ENCODE measurements at places on chromosomes 7 and 10.
A peak's percentile ranks its signal among the peaks of the same experiment; 100 is the strongest.

DNA sequence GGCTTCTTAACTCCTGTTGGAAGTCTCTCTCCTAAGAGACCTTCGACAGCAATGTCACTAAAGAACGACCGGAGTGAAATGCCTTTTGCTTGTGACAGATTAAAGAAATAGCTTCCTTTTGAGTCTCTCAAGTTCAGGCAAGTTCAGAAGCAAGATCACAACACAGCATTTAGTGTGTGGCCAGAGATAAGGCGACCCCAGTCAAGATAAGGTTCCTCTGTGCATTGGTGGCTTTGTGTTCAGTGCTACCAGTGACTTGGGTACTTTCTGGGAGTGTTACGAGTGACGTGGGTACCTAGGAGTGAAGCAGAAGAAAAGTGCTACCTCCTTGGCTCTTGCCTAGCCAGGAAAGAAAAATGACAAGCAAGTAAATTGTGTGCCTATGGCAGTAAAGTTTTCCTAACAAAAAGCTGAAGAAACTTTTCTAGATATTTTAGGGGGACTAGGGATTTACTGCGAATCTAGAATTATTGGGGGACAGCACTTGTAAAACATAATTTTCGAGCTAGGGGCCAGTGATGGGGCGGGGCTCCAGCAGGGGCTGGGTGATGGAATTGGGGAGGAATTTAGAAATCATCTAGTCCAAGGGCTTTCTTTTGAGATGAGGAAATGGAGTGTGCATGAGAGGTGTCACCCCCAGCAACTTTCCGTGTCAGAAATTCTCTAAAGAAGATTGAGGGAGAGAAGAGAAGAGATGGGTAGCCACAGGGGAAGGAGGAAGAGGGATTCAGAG, 191.9 kb upstream of the LYZL2 start:
- no peak for DNase-seq

GRCh38 chr10:90650858-90651257, 207.0 kb downstream of the HTR7 start:
- DNase-seq, result no peak

DNA sequence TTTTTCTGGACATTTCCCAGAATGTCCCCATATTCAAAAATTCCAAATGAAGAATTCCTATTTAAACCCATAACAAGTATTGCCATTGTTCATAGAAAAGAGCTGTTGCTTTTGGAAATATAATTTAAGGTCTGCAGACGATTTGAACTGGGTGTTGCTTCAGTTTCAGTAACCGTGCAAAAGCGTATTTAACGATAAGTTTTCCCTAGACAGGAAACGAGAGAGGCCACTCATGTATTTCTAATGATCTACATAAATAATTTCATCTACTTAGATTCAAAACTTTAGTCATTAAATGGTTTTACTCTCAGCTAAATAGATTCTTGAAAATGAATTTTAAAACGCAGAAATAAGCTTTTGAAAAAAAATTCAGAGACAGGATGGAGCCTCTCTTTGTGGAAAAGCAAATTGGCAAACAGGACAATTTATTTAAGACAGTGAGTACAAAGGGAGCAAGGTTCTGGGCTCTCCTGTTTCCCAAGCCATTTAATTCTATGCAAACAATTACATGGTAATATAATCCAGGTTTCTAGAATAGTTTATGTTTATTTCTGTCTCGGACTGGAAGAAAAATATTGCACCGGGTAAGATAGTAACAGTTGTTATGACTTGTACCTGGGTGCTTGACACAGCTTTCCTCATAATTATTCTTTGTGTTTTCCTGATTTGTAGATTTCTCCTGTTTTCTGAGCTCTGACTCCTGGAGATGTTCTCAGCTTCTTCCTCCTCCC, 263.0 kb downstream of the BAMBI start:
- DNase-seq, result no peak

- no peak for DNase-seq
These were observed at the start of gene GPRIN2 for GRCh38 chr10:46556515-46557318. Gene GPRIN2, minus strand, starts transcription at chr10:46556658. Its CDS starts 5,922 bp downstream, at chr10:46550736.

- DNase-seq, result no peak
These were observed 193.9 kb upstream of the AGR3 start for GRCh38 chr7:17075601-17076255.

DNA sequence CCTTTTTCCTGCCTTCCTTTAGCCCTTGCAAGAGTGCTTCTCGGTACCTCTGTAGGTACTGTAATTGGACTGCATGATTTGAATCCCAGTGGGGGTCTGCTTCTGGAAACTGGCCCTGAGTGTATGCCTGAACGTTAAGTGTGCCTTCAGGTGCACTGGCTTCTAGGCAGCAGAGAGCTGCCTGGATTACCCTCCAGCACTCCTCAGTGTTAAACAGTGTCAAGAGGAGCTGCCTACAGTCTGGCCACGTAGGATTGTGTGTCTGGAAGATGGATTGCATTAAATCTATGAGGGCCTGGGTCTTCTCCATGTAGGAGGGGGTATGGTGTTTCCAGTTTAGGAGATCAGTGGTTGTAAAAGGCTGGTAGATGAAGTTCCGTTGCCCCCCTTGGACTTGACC, 103.7 kb downstream of the TRIM24 start:
- no peak for DNase-seq

GRCh38 chr7:105806592-105807447, 69.6 kb downstream of the ATXN7L1 start:
- peak; percentile 29 for DNase-seq

- no peak for DNase-seq
These were observed 374.8 kb downstream of the SEMA3D start for GRCh38 chr7:84812021-84812420.

GRCh38 chr10:33773253-33773573, 438.7 kb upstream of the NRP1 start:
- no peak for DNase-seq

DNA sequence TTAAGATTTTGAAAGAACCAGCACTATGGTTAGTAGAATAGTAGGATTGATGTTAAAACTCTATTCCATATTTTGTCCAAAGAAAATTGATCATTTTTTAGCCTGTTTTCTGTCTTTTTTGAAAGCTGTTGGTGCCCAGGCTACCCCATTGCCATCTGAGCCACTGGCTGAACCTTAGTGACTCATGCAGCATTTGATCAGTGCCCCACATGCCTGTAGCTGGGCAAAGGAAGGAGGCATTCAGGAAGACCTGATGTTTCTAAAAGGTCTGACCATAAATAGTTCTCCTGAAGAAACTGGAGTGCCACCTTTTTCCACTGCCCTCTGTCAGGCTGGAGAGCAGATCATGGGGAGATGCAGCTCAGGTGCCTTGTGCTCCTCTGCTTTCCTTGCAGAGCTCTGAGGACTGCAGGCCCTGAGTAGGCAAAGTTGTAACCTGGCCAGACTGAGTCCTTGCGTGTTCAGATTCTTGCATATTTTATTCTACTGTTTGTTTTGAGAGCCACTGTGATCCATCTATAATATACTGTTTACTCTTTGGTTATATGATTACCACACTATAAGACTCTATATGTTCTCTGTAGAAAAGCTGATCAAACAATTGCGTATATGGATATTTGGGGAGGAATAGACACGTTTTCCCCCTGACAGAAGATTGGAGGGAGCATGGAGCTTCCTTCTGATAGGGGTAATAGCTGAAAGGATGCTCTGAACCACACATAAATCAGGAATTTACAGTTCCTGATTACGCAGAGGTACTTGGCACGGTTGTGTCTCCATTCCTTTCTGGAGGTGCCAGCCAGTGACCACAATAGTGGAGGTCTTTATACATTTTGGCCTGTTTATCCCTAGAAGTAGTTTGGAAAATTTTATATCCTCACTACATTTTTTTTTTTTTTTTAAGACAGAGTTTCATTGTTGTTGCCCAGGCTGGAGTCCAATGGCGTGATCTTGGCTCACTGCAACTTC, 48.9 kb upstream of the GJD4 start:
- no peak for DNase-seq

GRCh38 chr10:93420944-93421825, 60.9 kb downstream of the MYOF start:
- DNase-seq, result no peak

DNA sequence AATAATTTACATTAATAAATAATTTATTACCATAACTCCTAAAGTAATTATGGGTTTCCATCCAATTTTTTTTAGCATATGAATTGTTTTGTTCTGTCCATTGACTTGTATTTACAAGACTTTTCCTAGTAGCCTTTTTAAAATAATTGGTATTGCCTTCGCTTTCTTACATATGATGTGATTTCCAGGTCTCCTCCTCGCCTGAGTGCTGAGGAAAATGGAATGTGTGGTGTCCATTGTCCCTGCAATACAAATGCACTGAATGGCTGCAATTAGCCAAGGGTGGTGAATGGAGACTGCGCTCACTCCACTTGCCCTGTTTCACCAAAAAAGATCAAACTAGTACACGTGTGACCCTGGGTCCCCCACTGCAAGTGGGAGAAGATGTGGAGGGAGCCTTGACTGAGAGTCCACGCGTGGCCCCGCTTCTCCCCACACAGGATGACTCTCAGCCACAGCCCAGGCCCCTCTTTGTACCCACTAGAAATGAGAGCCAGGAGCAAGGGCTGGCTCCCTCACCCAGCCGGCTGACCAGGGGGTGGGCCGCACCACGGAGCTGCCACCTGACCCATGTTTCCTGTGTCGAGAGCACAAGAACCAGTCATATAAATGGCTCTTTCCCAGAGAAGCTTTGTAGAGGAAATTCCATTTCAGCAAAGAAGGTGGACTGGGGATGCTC, 52.6 kb downstream of the FAM53B start:
- DNase-seq, result no peak

GRCh38 chr7:18806177-18806576, 310.6 kb downstream of the HDAC9 start:
- DNase-seq, result no peak

GRCh38 chr7:122869260-122869659, 17.0 kb downstream of the CADPS2 start:
- DNase-seq, result no peak

DNA sequence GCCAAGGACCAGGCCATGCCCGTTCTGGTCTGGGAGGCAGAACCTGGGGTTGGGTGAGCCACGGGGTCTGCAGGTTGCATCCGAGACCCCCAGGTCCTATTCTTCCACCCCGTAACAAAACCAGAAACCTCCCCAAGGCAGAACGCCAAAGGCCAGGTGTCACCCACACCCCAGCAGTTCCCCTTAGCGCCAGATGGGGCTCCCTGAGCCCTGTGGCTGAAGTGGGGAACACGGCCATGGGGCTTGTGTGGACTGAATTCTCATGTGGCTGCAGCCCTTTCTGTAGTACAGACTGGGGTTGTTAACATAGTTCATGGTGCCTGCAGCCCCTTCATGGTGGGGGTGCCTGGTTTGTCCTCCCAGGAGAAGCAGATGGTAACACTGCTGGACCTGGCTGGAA, 10.2 kb downstream of the BRI3 start:
- no peak for DNase-seq

DNA sequence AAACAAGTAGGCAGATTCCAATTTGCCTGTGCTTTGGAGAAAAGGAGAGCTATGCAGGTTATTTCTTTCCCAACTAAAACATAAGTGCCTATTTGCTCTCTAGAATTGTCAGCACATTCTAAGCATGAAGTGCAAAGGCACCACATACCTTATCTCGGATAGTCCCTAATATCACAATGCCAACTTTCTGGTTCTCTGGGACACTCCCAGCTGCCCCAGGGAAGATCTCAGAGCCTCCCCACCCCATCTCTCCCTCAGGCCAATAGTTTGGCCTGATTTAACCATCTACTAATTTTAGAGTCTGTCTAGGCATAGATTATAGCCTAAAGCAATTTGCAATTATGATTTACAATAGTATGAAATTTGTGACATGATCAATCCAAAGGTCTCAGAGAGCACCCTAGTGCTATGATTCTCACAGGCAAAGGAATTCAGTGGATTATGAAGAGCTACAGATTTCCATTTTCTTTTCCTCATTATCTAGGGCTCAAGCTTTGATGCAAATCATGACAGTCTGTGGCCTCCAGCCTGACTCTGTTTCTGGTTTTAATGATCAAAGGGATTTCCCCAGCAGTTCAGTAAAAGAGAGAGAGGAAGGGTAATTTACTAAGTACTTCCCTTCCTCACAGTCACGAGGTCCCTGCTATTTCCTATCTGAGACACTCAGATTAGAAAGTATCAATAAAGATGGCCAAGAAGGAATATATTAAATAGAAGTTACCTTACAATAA, 29.0 kb upstream of the IL6 start:
- DNase-seq, result no peak

GRCh38 chr10:130423455-130424305, 287.5 kb downstream of the GLRX3 start:
- no peak for DNase-seq

GRCh38 chr7:26533217-26533616, 241.6 kb downstream of the SNX10 start:
- DNase-seq, result no peak

DNA sequence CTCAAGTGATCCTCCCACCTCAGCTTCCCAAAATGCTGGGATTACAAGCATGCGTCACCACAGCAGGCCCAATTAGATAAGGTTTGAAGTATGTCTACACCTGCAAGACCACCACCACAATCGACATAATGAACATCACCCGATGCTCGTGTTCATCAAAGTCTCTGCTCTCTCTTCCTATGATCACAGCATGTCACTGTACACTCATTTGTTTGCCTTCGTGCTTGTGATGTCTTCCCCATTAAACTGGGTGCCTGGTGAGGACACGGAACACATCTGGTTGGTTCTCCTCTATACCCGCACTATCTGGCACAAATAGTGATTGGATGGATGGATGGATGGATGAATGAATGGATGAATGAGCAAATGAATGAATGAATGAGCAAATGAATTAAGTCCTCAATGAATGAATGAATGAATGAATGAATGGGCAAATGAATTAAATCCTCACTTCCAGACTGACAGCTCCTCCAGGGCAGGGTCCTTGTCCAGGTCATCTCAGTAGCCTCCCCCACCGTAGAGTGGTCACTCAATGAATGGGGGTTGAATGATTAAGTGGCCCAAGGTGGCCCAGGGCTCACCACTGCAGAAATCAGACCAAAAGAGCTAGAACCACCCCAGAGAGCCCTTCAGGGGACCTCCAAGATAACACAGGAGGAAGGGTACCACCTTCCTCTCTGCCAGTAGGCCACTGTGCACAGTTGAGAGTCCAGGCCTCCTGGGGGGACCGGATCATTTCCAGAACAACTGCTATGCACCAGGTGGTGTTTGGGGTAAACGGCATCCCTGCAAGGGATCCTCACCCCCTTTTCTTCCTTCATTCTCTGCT, 101.9 kb upstream of the TNRC18 start:
- no peak for DNase-seq

- DNase-seq, result no peak
These were observed 675.8 kb downstream of the KCNMA1 start for GRCh38 chr10:76961841-76962240.

- peak; percentile 44 for DNase-seq
These were observed 2.1 kb downstream of the PCOLCE start for GRCh38 chr7:100604028-100604975.

- DNase-seq, result no peak
These were observed 54.5 kb upstream of the PFKFB3 start for GRCh38 chr10:6148251-6148701.

DNA sequence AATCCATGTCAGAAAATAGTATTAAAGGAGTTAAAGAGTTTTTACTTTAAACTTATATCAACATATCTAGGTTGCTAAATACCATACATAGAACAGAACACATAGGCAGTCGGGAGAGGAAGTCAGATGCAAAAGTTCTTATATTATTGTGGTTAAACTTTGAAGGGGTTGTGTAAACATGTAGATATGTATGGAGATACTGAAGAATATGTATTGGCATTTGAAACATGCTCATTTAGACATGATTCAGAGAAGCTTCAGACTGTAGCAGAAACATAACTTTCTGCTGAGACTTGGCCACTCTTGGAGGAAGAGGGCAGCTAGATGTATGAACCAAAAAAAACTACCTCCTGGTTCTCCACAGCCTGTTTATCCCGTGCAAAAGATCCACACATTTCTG, 103.5 kb upstream of the FERD3L start:
- DNase-seq, result no peak

GRCh38 chr7:85771516-85771915, 584.7 kb upstream of the SEMA3D start:
- DNase-seq, result no peak

GRCh38 chr7:16078076-16078952, 343.0 kb downstream of the CRPPA start:
- DNase-seq, result no peak
